Nephron progenitor cell (in vitro differentiated cells): ENCODE measurements at places on chromosomes 13 and 19.
A peak's percentile ranks its signal among the peaks of the same experiment; 100 is the strongest.

DNA sequence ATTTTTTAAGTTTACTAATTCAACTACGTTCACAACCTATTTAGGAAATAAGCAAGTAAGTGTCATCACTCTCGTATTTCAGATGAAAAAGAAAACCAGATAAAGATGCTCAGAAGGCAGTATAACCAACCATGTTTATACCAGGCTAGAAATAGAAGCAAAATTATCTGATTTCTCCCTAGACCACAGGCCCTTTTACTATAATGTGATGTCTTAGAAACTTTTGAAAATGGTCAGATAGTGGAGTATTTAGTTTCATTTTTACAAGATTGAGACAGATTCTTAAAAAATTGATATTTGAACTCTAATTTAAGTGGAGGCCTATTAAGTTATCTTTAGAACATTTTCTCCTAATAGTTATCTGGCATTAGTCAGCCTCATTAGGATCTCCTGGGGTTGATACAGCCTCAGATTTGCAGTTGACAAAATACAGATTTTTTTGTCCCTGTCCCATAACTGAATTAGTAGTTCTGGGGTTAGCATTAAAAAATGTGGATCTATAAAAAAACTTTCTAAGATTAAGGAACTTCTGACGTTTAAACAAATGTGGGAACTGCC lies 818.7 kb upstream of the PCDH9 start:
- no peak for DNase-seq

GRCh38 chr13:110503037-110503901 lies 58.3 kb downstream of the RAB20 start:
- no peak for DNase-seq

GRCh38 chr19:13848340-13848677 lies 28.6 kb upstream of the NANOS3 start:
- no peak for DNase-seq

- no peak for DNase-seq
Measured at GRCh38 chr13:106491463-106491862, 44.0 kb downstream of the EFNB2 start.

GRCh38 chr19:29645911-29646310 lies 19.4 kb upstream of the PLEKHF1 start:
- no peak for DNase-seq

GRCh38 chr19:18117364-18117691 lies 19.8 kb downstream of the MAST3 start:
- no peak for DNase-seq

DNA sequence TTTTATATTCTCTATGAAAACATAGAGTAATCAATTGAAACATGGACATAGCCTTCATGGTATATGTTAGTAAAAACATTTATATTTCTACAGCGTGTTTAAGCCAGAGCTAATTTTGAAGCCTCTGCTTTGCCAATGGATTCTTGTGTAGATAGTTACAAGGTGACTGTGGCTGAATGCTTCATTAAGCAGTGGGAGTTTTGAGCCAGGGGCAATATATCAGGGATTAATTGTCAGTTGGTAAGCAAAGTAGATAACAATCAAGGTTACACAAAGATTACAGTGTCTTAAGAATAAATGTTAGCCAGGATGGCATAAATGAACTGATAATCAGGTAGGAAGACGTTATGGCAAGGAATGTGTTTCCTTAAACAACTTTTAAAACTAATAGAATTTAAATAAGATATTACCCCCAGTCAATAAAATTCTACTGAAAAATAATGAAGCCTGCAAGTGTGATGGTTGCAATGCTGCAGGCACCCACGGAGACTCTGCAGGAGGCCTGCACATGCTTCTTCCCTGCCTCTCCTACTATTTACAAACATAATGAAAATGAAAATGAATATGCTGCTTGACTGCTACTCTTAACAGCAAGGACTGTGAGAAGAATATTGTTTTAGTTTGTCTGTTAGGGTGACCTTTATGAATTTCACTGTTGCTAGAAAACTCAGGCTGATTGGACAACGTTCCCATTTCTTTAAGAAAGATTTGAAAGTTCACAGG lies 588.5 kb downstream of the GPC5 start:
- no peak for DNase-seq

- no peak for DNase-seq
Measured at GRCh38 chr19:4502282-4503131, 15.8 kb downstream of the PLIN4 start.

DNA sequence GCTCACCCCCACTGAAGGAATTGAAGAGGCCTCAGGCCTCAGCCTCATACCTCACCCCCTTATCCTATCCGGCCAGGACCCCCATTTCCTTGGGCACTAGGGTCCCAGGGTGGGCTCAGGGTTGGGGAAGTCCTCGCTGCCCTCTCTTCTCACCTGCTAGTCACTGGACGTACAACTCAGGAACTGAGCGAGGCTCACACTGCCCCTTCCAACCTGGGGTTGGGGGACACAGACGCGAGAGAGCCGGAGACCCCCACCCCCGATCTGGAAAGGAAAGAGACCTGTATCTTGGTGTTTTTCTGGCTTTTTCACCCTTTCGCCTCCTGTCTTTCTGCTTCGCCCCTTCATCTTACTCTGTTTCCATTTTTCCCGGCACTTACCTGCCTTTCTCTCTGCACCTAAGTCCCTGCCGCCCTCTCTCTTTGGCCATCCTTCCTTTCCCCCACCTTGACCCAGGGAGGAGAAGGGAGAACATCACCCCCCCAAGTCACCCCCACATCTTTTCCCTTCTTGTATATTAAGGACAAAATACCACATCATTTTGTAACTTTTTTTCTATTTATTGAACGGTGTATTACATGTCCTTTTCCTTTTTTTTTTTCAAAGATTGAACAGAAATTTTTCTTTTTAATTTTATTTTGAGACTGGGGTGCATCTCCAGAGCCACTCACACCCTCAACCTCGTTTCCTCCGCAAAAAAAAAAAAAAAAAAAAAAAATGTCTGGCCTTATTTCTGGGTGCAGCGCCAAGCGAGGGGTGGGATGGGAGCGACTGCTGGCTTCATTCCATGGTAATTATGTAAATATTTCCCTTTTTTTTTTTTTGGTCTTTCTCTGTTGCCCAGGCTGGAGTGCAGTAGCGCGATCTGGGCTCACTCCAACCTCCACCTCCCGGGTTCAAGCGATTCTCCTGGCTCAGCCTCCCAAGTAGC lies 36.6 kb downstream of the ZSWIM4 start:
- DNase-seq: no peak

GRCh38 chr13:97432917-97433726 lies 847 bp upstream of the RAP2A start:
- DNase-seq: peak; percentile 98

GRCh38 chr19:33005440-33005839 lies 33.4 kb downstream of the FAAP24 start:
- DNase-seq: no peak

- DNase-seq: peak; percentile 98
Measured at GRCh38 chr19:8526345-8527091, 12.6 kb upstream of the ZNF414 start.

- DNase-seq: no peak
Measured at GRCh38 chr19:6060600-6061375, 49.5 kb downstream of the RFX2 start.

DNA sequence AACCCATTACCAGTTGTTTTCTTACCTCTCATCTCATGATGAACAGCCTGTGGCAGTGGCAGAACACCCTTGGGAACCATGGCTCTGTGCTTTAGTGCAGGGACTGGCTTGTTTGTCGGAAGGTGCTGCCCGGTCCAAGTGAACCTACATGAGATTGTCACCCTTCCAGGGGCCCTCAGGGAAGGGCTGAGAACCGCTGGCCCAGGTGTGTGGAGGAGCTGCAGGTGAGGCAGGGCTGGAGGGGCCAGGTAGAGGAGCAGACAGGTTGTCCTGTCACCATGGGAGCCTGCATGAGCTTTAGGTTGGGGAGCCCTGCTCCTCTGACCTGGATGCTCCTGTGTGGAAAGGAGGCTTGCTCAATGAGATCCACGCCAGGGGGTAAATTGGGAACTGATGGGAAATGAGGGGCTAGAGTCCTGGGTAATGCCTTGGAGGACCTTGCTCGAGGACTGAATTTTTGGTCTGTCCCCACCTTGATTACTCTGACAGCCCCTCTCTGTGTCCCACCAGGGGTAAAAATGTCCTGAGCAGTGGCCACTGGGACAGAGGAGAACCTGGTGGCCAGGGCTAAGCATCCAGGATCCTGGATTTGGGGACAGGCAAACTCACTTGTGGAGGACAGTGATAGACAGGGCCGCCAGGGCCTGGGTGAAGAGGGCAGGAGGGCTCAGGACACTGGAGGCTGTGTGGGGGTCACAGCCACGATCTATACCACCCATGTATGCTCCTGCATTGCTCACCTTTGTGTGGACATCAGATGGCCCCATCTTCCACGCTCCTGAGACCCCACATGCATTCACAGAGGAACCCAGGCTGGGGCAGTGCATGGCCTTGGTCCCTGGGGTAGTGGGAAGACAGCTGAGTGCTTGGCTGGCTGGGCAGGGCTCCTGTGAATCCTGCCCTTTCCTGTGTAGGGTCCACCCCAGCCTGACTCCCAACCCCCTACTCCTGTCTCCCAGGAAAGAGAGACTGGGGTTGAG lies 24.1 kb upstream of the CEACAM1 start:
- DNase-seq: no peak
